ENCODE measurements at places on chromosomes 6 and 20.

DNA sequence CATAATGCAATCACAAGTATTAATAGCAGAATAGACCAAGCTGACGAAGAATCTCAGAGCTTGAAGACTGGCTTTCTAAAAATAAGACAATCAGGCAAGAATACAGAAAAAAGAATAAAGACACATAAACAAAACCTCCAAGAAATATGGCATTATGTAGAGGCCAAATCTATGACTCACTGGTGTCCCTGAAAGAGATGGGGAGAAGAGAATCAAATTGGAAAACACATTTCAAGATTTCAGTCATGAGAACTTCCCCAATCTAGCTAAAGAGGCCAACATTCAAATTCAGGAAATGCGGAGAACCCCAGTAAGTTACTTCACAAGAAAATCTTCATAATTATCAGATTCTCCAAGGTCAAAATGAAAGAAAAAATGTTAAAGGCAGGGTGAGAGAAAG is 69.0 kb upstream of the PDE7B start:
- H3K4me3 ChIP-seq, result no peak overlapping the region
- H3K36me3 ChIP-seq, result peaks cover 8% of the 10 kb centered on the region
- no peaks in the 10 kb centered on the region for H3K27me3 ChIP-seq
- DNase-seq, result no peak
- peaks cover 19% of the 10 kb centered on the region for H3K4me1 ChIP-seq
- H3K27ac ChIP-seq, result peak overlapping the region; percentile 43

DNA sequence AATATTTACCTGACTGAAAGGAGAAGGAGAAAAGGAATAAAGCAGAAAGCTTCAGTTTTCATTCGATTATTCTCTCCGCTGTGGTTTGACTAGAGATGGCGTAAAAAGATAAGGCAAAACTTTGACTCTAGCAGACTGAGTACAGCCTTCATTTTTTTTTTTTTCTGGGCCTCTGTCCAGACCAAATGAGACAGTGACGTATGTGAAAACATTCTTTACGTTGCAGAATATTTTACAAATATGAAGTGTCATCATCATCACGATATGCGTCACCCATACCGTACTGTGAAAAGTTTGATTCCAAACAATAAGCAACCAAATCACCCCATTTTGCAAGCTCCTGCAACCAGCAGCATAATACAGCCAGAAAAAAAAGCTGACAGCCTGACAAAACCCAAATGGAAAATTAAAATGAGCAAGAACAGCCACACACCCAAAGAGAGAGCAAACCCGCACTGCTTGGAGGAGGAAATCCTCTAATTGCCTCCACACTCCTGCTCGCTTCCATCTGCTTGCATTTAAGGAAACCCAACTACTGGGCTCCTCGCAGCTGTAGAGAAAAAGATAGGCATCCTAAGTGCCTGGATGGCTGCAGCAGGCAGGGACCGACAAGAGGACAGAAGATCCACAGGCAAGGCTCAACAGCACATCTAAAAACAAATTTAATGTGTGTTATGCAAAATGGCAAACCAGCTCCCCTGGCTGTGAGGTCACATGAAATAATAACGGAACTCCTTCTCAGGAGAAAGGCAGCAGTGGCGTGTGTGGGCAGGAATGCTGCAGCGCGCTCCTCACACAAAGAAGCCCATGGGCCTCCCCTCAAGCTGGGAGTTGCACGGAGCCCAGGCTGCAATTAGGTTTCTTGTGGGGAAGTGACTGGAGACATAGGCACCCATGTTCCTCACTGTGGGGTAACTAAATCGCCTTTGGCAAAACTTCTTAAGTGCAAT is 113.1 kb downstream of the FYN start:
- no peaks in the 10 kb centered on the region for H3K27me3 ChIP-seq
- no peak for DNase-seq
- H3K4me3 ChIP-seq, result peak overlapping the region; percentile 75

DNA sequence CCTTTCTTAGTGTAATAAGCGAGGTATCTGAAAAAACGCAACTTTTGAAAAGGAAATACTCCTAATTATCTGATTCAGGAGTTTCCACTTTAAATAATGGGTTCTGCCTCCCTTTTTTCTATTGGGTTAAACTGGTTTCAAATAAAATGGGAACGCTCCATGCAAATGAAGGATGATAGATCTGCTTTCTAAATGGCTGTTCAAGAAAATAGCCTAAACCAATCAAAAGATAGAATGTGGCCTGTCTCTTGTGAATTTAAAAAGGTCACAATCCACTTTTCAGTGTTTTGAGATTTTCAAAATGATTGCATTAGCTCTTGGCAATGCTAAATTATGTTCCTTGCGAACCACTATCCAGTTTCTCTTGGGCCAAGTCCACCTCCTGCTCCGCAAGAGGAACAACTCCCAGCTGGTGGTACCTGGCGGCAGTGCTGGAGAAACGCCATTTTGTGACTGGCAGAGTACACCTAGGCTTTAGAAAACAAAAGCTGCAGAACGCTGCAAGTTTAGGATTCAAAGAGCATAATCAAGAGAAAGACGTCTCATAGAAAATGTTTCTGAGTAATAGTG is 56.7 kb downstream of the TRIM38 start:
- peaks cover 46% of the 10 kb centered on the region for H3K4me1 ChIP-seq
- no peak for DNase-seq
- H3K27me3 ChIP-seq, result no peaks in the 10 kb centered on the region
- H3K27ac ChIP-seq, result peak overlapping the region; percentile 76
- H3K4me3 ChIP-seq, result peak overlapping the region; percentile 64

GRCh38 chr6:21367649-21368154 is 225.8 kb upstream of the SOX4 start:
- no peaks in the 10 kb centered on the region for H3K36me3 ChIP-seq

- no peaks in the 10 kb centered on the region for H3K27me3 ChIP-seq
- peaks cover 73% of the 10 kb centered on the region for H3K36me3 ChIP-seq
- DNase-seq, result no peak
- no peak overlapping the region for H3K4me3 ChIP-seq
- H3K27ac ChIP-seq, result no peak overlapping the region
Measured at GRCh38 chr6:26375270-26375669, 7.6 kb upstream of the BTN2A2 start.

GRCh38 chr20:15742087-15742486 is 831.2 kb downstream of the KIF16B start:
- DNase-seq, result no peak
- no peaks in the 10 kb centered on the region for H3K36me3 ChIP-seq
- no peak overlapping the region for H3K4me3 ChIP-seq

DNA sequence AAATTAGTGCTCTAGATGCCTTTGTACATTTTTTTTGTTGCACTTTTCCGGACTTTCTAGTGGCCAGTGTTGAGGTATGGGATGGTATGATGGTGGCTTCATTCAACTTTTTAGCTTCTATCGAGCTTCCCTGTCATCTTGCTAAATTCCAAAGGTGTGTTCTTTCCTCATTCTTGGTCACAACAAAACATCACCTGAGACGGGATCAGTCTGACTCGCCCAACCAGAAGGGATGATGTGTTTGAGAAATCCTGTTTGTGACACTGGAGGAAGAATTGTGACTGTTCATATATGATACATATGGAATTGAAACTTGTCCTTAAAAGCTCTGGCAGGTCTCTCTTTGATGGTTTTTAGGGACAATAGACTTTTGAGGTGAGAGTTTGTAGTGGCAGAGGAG is 33.8 kb downstream of the KCNS1 start:
- peaks cover 23% of the 10 kb centered on the region for H3K4me1 ChIP-seq
- peaks cover 75% of the 10 kb centered on the region for H3K36me3 ChIP-seq
- H3K27me3 ChIP-seq, result no peaks in the 10 kb centered on the region

- H3K4me3 ChIP-seq, result peak overlapping the region; percentile 61
- no peak for DNase-seq
- no peaks in the 10 kb centered on the region for H3K36me3 ChIP-seq
- no peak overlapping the region for H3K27ac ChIP-seq
Measured at GRCh38 chr6:89118931-89119330, 1.1 kb upstream of the SRSF12 start.

- peaks cover 20% of the 10 kb centered on the region for H3K4me1 ChIP-seq
- H3K27me3 ChIP-seq, result peaks cover 6% of the 10 kb centered on the region
- no peaks in the 10 kb centered on the region for H3K36me3 ChIP-seq
- no peak overlapping the region for H3K4me3 ChIP-seq
- H3K27ac ChIP-seq, result no peak overlapping the region
Measured at GRCh38 chr20:17500271-17500670, 30.9 kb downstream of the BFSP1 start.

- no peak overlapping the region for H3K27ac ChIP-seq
- H3K4me3 ChIP-seq, result no peak overlapping the region
- H3K27me3 ChIP-seq, result no peaks in the 10 kb centered on the region
- H3K4me1 ChIP-seq, result no peaks in the 10 kb centered on the region
- H3K36me3 ChIP-seq, result no peaks in the 10 kb centered on the region
Measured at GRCh38 chr20:14955399-14955798, 618.0 kb upstream of the FLRT3 start.

DNA sequence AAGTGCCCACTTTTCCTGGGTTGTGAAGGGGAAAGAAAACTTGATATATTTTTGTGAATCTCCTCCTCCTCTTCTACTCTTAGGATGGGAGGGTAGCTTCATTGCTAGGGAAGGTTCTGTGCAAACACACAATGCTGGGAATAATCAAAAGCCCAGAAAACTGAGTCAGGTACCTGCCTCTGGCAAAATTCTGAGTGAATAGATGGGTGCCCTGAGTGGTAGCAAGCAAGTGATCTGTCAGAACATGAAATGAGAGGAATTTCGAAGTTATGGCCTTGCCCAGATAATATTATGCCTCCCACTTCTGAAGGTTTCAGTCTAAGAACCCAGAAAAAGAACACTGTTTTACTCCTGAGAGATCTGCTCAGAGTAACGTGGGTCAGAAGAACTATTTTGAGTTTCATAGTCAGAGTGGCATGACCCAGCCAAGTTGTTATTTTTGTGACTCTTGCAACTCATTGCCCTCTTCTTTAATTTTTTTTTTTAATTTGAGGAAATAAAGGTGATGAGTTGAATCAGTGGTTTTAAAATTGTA is 158.3 kb downstream of the BMP2 start:
- H3K4me3 ChIP-seq, result no peak overlapping the region
- DNase-seq, result no peak

GRCh38 chr6:87916446-87916845 is 131.2 kb upstream of the SPACA1 start:
- no peak for DNase-seq
- H3K4me3 ChIP-seq, result no peak overlapping the region
- H3K27ac ChIP-seq, result no peak overlapping the region
- no peaks in the 10 kb centered on the region for H3K36me3 ChIP-seq
- peaks cover 16% of the 10 kb centered on the region for H3K27me3 ChIP-seq

DNA sequence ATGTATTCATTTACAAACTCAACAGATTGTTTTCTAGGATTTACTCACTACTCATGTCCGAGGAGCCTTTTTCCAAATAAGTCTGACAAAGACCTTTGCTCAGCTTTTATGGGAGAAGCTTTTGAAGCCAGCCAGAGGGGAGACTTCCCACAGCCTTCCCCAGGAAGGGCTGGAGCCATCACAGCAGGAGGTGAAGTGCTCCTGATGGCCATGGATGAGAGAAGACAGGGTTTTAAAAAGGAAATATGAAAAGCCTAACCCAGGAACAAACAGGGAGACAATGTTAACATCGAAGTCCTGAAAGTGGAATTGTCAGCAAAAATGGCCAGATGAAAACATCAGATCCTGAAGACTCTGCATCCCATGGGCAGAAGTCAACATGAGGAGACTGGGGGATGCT is 11.6 kb upstream of the TAGAP start:
- H3K4me3 ChIP-seq, result peak overlapping the region; percentile 39
- H3K27ac ChIP-seq, result peak overlapping the region; percentile 58
- peaks cover 57% of the 10 kb centered on the region for H3K4me1 ChIP-seq
- no peaks in the 10 kb centered on the region for H3K36me3 ChIP-seq

DNA sequence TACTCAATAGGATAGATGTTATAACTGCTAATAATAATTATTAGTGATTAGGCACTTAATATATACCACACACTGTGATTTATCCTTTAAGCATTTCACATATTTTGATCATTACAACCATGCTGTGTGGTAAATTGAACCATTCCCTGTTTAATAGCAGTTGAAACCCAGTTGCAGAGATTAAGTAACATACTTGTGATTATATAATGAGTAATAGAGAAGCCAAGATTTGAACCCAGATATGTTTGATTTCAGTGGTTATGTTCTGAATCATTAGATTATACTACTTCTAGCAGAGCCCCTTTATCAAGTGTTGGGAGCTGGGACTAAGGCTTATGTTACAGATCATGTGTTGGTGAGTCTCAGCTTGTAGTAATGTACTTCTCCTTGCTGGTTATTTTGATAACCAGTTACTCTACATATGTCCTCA is 44.1 kb downstream of the STK4 start:
- H3K27ac ChIP-seq, result no peak overlapping the region
- peaks cover 28% of the 10 kb centered on the region for H3K4me1 ChIP-seq
- H3K36me3 ChIP-seq, result peaks cover 74% of the 10 kb centered on the region
- no peak overlapping the region for H3K4me3 ChIP-seq

GRCh38 chr6:28586324-28586723 is 60.6 kb downstream of the GPX5 start:
- no peak overlapping the region for H3K27ac ChIP-seq
- no peak for DNase-seq
- peak overlapping the region; percentile 78 for H3K4me3 ChIP-seq
- H3K36me3 ChIP-seq, result no peaks in the 10 kb centered on the region
- peaks cover 58% of the 10 kb centered on the region for H3K27me3 ChIP-seq

DNA sequence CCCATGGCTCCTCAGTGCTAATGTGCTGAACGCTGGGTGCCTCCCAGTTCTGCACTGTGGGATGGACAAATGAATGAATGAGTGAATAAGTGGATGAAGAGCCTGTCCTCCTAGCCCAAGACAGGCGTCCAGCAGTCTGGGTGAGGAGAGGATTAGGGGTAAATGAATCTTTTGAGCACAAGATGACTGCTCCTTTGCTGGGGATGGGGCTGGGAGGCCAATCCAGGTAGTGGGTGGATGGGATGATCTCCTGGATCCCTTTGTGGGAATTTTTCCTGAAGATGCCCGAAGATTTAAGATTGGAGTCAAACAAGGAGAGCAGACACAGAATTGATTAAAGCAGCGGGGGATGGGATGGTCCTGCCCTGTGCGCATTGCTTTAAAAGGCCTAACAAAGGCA is 65.3 kb upstream of the MLN start:
- H3K4me1 ChIP-seq, result peaks cover under 1% of the 10 kb centered on the region
- peaks cover 38% of the 10 kb centered on the region for H3K27me3 ChIP-seq
- no peak for DNase-seq
- H3K27ac ChIP-seq, result no peak overlapping the region

DNA sequence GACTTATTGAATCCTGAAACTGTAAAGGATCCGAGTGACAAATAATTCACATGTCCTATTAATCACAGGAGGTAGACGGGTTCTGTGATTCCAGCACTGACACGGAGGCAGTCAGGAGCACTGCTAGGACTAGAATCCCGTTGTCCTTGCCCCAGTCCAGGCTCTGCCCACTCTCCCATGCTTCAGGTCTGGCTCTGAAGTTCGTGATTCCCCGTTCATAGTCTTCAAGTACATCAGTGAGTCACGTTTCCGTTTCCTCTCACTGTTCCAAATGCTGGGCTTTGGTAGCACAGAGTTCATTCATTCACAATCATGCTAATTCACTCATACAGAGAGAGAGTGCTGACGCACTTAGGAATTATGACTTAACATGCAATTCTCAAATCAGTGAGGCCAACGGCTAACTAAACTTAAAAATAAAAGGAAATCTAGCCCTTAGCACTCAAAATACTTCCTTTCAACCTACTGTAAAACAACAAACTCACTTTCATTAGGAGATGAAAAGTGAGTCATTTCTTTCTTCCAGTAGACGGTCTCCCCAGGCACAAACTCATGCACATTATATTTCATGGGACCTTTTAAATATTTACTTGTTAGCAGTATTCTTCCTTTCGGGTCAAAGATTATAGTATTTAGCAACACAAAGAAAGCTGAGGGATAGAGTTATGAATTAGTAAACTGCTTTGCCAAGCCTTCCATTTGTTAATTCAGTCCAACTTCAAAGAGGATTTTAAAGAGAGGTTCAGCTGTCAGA is 94.0 kb upstream of the NHSL1 start:
- H3K36me3 ChIP-seq, result no peaks in the 10 kb centered on the region
- peak; percentile 24 for DNase-seq
- peaks cover 44% of the 10 kb centered on the region for H3K4me1 ChIP-seq
- peak overlapping the region; percentile 41 for H3K4me3 ChIP-seq
